Kidney (tissue), 22 donors: ENCODE measurements at places on chromosomes 3 and 15. TPM values are rescaled to one million over a fixed set of nuclear protein-coding genes. Genes with fewer than 3 reads are reported as not detected.

The C3orf52 gene
- polyA plus RNA-seq, result 3.8 TPM

- DNase-seq, result no peak
These were observed 117.3 kb upstream of the C15orf61 start for GRCh38 chr15:67403428-67404154.

The CASR gene
- 14.8 TPM for polyA plus RNA-seq

The IL5RA gene
- polyA plus RNA-seq, result 0.22 TPM
